ENCODE measurements at places on chromosomes 7 and 10.

DNA sequence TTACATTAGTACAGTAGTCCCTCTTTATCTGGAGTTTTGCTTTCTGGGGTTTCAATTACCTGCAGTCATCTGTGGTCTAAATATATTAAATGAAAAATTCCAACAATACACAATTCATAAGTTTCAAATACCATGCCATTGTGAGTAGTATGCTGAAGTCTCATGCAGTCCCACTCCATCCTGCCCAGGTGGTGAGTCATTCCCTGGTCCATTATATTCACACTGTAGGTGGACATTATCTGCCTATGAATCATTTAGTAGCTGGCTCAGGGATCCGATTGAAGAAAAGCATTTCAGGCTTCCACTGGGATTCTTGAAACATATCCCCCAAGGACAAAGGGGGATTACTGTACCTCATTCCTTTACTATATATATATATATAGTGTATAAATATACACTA, 298.2 kb upstream of the GALNT17 start:
- DNase-seq = no peak

DNA sequence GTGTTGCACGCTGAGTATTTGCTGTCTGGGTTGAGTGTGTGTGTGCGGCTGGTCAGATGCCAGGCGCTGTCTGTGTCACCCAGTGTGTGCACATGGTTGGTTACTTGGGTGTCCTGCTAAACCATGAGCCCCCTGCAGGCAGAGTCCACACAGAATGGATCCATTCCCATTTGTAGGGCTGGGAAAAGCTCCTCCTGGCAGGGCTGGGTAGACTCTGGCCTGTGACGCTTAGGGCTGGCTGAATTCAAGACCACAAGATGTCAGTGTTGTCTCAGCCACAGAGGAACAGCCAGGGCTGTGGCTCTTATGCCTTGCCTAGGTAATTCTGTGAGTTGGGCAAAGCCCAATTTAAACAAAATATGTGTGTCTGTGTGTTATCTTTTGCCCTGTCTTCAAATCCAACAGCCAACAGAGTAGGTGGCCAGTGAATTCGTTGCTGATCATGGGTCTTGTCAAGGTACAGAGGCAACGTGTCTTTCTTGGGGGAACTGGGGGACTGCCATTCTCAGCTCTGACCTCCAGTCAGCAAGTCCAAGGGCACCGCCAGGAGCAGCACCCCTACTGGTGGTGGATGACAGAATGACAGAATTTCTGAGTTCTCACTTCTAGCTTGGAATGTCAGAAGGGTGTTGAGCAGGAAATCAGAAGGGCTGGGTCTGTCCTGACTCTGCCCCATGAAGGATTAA, 285.1 kb downstream of the CCSER2 start:
- no peak for DNase-seq

GRCh38 chr10:92146107-92146506, 144.8 kb downstream of the CPEB3 start:
- DNase-seq = no peak

- DNase-seq = no peak
Measured at GRCh38 chr7:111364413-111364812, 197.9 kb downstream of the IMMP2L start.

DNA sequence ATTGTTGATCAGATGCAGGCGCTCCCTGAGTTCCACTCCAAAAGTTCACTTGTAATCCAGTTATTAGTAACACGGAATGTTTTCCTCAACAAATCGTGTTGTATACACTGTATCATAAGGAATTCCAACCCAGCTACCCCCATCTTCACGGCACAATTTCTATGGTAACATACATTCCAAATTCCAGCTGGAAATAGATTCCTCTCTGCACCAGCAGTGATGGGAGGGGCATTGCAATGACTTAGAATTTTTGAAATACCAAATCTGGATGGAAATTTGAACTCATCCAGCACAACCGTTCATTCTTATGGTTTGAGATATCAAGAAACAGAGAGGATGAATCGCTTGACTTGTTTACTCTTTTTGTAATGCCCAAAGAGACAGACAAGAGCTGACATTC, 38.9 kb upstream of the RHEB start:
- DNase-seq = no peak

DNA sequence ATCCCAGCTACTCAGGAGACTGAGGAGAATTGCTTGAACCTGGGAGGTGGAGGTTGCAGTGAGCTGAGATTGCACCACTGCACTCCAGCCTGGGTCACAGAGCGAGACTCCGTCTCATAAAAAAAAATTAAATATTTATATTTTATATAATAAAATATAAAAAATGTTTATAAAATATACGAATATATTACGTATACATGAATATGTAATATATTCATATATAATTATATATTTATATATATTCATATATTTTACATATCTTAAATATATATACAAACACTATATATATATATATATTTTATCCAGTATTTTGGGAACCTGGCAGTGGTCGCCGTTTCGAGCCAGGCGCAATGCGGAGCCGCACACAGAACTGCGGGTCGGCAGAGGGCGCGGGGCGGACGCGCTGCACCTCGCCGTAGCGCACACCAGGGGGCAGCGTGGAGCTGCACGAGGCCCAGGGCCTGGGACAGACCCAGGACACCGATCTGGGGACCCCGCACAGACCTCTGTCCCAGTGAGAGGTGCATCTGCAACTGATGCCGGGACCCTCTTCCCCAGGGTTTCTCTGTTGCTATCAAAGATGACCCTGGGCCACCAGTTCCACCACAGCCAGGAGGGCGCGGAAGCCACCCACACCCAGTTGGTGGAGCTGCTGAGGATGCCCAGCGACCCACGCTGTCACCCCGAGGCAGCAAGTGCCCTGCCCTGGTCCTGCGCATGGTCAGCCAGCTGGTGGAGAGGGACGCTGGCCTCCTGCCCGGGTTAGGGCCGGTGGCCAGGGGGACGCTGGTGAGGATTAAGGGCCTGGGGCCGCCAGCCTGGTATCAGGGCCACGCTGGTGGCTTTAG, 22.7 kb downstream of the AP5Z1 start:
- DNase-seq = no peak

- no peak for DNase-seq
Measured at GRCh38 chr10:69858201-69858600, 56.5 kb downstream of the COL13A1 start.

DNA sequence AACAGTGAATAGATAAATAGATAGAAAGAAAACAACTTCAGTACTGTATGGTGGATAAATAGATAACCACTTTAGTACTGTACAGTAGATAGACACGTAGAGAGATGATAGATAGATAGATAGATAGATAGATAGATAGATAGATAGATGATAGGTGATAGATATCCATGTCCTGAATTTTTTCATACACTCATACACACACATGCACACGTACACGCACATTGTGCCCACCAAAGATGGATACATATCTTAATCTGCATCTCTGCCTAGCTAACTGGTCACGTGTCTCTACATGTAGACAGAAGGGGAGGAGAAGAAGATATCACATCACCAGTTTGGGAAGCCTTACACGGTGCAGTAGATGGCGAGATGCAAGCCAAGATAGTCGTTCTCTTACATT, 99.2 kb downstream of the ARID5B start:
- no peak for DNase-seq

DNA sequence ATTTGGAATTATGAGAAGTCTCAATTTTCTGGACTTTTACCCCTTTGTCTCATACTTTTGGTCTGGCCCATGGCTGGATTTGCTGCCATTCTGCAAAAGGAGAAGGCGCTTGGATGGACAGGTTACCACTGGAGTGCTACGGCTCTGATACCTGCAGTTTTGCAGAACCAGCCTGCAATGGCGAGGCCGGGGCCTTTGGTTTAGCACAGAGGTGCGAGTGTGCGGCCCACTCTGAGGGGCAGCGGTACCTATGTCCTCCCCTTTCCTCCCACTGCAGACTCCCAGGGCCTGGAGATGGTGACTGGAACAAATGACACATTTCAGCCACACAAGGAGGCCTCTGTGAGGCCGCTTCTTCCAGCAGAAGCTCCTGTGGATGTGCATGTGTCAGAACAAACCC, 11.9 kb downstream of the ZNF777 start:
- DNase-seq = no peak

- DNase-seq = no peak
Measured at GRCh38 chr7:13979671-13980435, 9.6 kb downstream of the ETV1 start.

DNA sequence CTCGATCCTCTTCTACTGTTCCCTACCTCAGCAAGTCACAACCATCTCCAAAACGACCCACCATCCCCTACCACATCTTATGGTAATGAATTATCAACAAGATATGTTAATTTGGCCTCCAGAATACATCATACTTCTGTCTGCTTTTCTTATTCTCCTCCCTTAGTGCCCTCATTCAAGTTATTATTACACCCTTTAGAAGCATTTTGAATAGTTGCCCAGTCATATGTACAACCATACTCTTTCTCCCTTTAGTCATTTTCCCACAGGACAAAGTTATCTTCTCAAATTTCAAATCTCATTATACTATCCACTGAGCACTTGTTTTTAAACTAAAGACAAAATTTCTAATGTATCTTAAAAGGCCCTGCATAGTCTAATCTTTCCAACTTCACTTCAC, 71.0 kb downstream of the GNAT3 start:
- no peak for DNase-seq

- DNase-seq = no peak
Measured at GRCh38 chr10:54284526-54285193, 516.4 kb downstream of the PCDH15 start.

DNA sequence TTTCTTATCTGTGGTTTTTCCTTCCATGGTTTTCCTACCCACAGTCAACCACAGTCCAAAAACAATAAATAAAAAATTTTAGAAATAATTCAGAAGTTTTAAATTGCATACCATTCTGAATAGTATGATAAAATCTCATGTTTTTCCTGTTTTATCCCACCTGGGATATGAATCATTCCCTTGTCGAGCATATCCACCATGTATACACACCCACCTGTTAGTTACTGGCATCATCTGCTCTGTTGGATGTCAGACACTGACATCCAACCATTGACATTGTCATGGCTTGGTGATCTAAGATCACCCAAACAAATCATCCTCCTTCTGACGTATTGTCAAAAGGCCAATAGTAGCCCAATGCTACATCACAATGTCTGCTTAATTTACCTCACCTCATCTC, 749.8 kb downstream of the TNS3 start:
- DNase-seq = no peak

- no peak for DNase-seq
Measured at GRCh38 chr10:32144817-32145688, 88.8 kb upstream of the KIF5B start.

DNA sequence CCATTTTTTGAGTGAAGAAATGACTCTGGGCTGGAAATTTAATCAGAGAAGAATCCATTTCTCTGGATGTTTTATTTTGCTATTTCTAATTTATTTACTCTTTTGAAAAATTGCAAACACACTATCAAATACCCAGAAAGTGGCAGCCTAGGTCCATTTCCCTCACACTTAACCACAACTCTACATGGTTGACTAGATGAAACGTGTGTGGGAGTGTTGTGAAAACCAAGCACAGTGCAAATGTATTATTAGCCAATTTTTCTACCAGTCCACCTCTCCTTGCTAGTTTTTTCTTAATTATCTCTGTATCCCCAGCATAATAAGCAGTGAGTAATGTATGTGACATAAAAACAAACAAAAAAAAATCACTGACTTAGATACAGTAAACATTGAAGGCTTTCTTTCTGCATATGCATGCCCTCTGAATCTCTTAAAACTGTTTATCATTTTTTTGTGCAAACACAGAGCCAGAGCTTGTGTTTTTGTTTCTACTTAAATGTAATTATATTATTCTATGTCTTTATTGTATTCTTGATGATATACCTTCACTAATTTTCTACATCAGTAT, 30.9 kb downstream of the SCIN start:
- DNase-seq = no peak

- DNase-seq = no peak
Measured at GRCh38 chr10:114515298-114515914, 111.1 kb upstream of the AFAP1L2 start.

GRCh38 chr7:81433692-81434331, 336.0 kb downstream of the HGF start:
- no peak for DNase-seq

GRCh38 chr10:128574581-128575210, 448.5 kb upstream of the MKI67 start:
- DNase-seq = no peak

GRCh38 chr7:121297843-121298242, 31.0 kb upstream of the WNT16 start:
- no peak for DNase-seq

DNA sequence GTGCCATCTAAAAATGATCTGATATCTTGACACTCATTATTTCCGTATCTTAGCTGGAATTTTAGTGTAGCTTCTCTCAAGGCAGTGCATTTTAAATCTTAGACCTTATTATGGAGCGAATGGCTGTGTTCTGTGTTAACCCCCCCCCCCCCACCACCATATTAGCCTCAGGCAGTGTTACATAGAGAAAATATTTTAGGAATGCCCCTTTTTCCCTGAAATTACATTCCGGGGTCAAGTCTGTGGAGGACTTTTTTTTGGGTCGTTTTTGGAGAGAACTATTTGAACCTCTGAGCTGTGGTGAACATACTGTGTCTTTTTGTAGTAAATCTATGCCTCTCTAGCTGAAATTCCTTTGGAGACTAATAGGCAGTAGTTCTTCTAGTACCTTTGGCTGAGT, 3.1 kb downstream of the CCDC126 start:
- DNase-seq = no peak

DNA sequence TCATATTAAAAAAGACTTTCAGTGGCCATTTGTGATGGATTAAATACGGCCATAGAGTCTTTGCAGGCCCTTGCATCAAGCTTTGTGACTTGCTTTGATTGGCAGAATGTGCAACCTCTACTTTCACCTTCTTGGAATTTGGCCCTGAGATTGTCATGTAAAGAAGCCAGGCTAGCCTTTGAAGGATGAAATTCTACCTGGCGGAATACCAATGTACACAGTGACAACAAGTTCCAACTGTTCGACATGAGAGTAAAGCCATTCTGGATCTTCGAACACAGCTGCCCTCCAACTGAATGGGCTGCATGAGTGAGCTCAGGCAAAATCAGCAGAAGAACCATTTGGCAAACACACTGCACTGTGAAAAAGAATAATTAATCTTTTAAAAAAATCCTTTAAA, 321.3 kb downstream of the PHF14 start:
- no peak for DNase-seq

- DNase-seq = no peak
Measured at GRCh38 chr7:120877701-120878100, 19.8 kb upstream of the TSPAN12 start.

- DNase-seq = no peak
Measured at GRCh38 chr10:30759423-30759822, 129.9 kb upstream of the LYZL2 start.

GRCh38 chr10:90801608-90802007, 56.2 kb downstream of the HTR7 start:
- no peak for DNase-seq

All from GDM1 (cell line).